Substantia nigra (tissue), 51 donors: ENCODE measurements at places on chromosomes 16 and 17.

GRCh38 chr17:44353672-44354331 is 8.7 kb downstream of the GRN start:
- DNase-seq, result no peak

GRCh38 chr17:81329927-81330883 is 35.1 kb upstream of the SLC38A10 start:
- no peak for DNase-seq

- no peak for DNase-seq
These were observed 14.2 kb upstream of the CCL1 start for GRCh38 chr17:34377078-34377823.

DNA sequence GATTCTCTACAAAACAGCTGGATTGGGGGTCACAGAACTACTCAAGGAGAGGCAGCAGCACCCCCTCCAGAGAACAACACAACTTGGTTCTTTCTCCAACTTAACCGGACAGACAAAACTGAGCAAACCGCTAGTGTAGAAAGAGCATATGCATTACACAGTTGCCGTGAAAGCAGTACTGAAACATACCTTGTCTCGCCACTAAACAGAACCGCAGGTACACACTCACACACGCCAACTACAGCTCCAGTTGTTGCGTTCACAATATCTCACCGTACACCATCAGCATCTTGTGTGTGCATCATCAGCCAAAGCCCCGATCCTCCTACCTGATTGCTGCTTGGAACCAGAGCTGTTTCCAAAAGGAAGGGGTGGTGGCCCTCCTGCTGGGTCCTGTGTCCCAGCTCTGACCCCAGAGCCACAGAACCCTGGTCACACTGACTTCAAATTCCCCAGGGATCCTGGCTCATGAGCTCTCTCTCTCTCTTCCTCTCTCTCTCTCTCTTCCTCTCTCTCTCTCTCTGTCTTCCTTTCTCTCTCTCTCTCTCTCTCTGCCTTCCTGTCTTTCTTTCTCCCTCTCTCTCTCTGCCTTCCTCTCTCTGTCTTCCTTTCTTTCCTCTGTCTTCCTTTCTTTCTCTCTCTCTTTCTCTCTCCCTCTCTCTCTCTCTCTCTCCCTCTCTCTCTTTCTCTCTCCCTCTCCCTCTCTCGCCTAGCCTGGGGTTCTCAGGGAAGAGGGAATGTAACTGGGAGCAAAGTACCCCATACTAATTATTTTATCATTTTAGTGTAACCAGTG is 8.4 kb downstream of the PIMREG start:
- no peak for DNase-seq

- DNase-seq, result no peak
These were observed 15.1 kb downstream of the CEP20 start for GRCh38 chr16:15873301-15873700.

GRCh38 chr17:7315570-7316235 is 543 bp upstream of the GPS2 start:
- DNase-seq, result no peak

GRCh38 chr16:77457046-77457445 is 22.2 kb upstream of the ADAMTS18 start:
- DNase-seq, result no peak

GRCh38 chr17:29833801-29834200 is 96.2 kb downstream of the SSH2 start:
- no peak for DNase-seq

DNA sequence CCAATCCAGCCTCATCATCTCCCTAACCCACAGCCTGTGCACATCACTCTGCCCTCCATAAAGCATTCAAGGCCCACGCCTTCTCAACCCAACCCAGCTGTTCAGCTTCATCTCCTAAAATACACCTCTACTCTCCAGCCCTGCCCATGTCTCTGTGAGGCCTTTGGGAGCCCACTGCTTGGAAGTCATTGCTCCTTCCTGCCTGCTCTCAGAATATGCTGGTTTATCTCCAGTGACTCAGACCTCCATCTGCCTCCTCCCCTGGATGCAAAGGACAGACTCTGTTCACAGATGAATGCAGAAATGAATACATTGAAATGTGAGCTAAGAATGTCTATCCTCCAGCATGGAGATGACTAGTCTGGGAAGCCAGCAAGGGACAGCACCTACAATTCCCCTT is 19.0 kb downstream of the KCNG4 start:
- no peak for DNase-seq

DNA sequence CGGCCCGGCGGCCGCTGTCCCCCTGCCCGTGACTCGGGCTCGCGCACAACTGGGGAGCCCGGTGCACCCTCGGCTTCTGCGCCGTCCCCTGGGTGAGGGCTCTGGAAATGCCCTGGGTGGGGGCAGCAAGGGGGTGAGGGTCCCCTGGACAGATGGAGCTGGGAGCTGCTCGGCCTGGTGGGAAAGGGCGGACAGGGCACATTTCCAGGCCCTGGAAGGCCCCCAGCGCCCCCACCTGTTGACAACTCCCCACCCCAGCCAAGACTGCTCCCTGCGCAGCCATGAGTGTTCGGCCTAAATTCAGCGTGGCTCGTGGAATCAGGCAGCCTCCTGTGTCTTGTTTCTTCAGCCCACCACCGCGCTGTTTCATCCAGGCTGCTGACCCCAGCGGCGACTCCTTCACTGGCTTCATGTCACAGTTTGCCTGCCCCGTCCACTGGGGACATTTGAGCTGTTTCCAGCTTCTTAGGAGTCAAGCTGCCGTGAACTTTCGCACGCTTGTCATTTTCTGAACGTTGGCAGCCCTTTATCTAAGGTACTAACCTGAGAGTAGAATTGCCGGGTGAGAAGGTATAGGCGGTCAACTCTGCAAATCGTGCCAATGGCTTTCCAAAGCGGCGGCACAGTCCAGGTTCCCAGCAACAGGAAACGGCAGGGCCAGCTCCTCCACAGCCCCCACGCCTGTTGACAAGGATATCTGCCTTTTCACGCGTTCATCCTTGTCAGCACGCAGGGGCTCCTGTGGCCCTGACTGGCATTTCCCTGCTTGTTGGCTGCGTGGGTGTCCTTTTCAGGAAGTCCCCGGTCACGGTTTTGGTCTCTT is 895 bp downstream of the UTS2R start:
- no peak for DNase-seq

DNA sequence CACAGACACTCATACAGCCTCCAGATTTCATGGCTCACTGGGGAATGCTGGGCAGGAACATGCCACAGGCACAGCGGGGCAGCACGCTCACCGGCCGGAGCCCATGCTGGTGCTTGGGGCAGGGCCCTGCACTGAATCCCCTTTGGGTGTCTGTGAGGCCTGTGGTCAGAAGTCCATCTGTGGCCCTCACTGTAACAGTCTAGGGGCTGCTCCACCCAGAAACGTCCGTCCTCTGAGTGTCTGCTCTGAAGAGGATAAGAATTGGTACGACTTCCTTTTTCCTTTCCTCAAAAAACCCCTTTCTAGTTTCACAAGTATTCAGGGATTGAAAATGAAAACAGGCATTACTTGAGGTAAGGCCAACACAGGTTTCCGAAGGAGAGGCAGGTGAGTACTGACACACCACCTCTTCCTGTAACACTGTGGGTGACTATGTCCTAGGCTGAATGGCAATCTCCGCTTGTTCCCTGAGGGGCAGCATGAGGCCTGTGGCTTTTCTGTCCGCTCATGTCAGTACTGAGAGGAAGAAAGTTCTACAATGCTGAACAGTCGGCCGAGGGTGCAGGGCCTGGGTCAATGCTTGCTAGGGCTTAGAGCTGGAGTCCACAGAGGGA is 42.5 kb downstream of the TMEM11 start:
- no peak for DNase-seq

DNA sequence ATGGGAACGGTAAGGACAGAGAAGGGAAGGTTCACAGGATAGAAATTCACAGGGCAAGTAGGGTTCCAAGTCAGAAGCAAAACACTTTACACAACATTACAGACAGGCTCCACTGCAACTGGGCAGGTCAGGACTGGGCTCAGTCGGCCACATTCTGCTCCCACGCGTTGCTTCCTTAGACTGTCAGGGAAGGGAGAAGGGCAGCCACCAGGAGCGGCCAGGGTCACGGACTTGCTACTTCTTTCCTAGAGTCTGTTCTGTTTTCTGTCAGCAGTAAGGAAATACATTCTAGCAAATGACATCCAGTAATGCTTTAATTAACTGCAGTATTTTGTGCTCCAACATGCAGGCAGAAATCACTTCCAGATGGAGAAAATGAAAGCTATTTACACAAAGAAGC is 160.3 kb upstream of the RPH3AL start:
- no peak for DNase-seq

DNA sequence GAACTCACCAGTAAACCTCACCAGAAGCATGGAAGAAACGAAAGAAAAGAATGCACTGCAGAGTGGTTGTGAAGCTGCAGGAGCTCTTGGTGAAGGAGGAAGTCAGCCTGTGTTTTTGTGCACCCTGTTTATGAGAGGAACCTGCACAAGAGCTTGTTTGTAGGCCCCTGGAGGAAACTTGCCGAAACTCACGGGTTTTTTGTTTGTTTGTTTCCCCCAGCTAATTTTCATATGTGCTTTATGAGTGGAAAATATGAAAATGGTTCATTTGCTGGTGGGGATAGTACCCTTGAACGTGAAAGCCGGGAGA is 222.7 kb downstream of the C16orf95 start:
- no peak for DNase-seq
